ENCODE measurements at places on chromosomes 4 and X.

- DNase-seq = no peak
Observed at GRCh38 chr4:183059797-183060196, 39.3 kb upstream of the WWC2 start.

GRCh38 chr4:31259119-31259518, 539.0 kb downstream of the PCDH7 start:
- DNase-seq = no peak

DNA sequence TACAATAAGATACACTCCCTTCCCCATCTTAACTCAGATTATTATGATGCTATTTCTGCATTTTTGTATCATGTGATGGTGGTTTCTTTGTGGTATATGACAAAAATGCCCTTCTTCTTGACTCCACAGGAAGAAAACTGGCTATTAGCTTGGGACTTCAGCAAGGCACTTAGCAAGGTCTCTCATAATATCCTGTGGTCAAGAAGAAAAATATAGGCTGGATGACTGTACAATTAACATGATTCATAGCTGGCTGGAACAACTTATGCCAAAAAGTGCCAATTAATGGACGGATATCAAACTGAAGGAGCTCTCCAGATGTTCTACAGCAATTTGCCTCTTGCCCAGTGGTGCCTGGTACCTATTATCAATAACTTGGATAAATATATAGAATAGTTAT, 2.3 kb upstream of the MID1IP1 start:
- DNase-seq = no peak

DNA sequence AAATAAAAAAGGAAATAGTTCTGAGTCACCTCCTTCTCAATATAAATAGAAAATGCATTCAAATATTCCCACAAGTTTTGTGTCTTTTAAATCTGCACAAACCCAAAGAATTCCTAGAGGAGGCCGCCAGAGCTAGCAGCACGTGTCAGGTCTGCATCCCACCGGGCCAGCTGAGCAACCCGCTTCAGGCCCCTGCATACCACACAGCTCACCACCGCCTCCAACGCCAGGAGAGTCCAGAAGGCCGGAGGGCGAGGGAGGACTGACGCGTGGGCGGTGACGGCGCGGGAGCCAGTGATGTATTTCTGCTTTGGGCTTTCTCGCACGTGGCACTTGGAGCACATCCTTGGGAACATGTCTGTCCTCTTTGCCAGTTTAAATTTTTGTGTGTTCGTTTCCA, 61.9 kb upstream of the CLDN34 start:
- DNase-seq = no peak

DNA sequence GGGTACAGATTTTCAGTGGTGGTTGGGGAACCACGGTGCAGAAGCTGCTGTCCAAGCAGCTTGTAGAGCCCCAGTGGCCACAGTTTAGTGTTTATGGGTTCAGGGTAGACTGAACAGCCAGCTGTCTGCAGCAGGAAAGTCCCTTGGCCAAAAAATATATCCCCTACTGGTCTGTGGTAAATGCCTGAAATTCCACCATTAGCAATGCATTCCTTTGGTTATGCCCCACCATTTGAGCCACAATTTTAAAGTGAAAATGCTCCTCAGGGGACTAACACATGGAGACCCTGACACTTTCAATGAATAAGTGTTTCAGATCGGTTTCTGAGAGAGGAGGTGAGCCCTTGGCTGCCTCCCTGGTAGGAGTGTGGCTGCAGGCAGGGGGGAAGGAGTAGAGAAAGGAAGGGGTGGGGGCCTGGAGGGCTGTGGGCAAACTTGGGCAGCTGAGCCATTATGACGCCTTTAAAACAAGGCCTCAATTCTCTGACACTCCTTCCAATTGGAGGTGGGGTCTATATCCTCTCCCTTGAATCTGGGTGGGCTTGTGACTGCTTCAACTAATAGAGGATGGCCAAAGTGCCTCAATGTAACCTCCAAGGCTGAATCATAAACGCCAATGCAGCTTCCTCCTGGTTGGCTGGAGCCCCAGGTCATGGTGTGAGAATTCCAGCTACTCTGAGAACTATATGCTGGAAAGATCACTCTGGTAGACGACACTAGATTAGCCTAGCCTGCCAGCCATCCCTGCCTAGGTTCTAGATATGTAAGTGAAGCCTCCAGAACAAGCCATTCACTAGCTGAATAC, 75.8 kb upstream of the ATP6AP2 start:
- DNase-seq = no peak

DNA sequence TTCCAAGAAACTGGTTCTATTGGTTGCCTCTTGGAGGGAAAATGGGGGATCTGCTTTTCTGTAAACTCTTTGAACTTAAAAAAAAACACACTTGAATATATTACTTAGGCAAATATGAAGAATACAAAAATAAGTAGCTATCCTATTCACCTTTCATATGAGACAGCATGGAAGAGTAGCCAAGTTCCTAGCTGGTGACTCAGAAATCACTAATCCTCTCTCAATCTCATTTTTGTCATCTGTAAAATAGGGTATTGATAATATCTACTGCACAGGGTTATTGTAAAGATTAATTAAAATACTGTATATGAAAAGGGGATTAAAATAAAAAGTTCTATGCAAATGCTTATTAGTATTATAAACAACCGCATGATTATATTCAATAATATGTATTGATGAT, 12.7 kb downstream of the MGARP start:
- no peak for DNase-seq

- DNase-seq = no peak
Observed at GRCh38 chrX:12693754-12694153, 97.5 kb upstream of the PRPS2 start.

- DNase-seq = no peak
Observed at GRCh38 chr4:137384476-137384875, 147.8 kb downstream of the PCDH18 start.

GRCh38 chr4:55272589-55272988, 73.5 kb upstream of the SRD5A3 start:
- DNase-seq = no peak

DNA sequence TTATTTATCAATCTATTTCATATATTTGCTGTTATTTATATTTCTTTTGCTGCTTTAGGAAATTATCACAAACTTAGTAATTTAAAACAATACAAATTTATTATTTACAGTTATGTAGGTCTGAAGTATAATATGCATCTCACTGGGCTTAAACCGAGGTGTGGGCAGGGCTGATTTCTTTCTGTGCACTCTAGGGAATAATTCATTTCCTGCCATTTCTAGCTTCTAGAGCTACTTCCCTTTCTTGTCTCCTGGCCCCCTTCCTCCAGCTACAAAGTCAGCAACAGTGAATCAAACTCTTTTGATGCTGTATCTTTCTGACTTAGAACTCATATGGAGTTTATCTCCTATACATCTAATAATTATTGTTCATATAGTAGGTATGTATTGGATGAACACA, 303.5 kb upstream of the ARSJ start:
- DNase-seq = no peak

- DNase-seq = no peak
Observed at GRCh38 chrX:44317181-44317580, 26.3 kb downstream of the EFHC2 start.
